GM03348 (cell line): ENCODE measurements at places on chromosomes 11 and 22.

DNA sequence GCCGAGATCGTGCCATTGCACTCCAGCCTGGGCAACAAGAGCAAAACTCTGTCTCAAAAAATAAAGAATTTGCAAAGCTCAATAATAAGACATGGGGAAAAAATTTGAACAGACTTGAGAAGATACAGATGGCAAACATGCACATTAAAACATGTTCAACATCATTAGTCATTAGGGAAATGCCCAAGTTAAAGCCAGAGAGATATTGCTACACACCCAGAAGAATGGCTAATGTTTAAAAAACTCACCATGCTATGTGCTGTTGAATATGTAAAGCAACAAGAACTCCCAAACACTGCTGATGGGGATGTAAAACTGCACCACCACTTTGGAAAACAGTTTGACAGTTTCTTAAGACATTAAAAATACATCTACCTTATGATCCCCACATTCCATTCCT, 12.6 kb downstream of the LRRC75B start:
- peak; percentile 74 for DNase-seq

- DNase-seq: peak; percentile 87
Measured at GRCh38 chr22:45804986-45805325, 133.3 kb downstream of the ATXN10 start.

- DNase-seq: peak; percentile 89
Measured at GRCh38 chr11:8671193-8671612, 11.3 kb downstream of the TRIM66 start.

- no peak for DNase-seq
Measured at GRCh38 chr11:111361052-111361801, 17.8 kb downstream of the POU2AF1 start.

GRCh38 chr11:72821221-72821919, 7.2 kb downstream of the ATG16L2 start:
- no peak for DNase-seq

GRCh38 chr11:10476342-10476741, 21.3 kb downstream of the AMPD3 start:
- DNase-seq: no peak

GRCh38 chr22:23270212-23270733, 90.0 kb downstream of the BCR start:
- DNase-seq: no peak

- DNase-seq: no peak
Measured at GRCh38 chr11:16299390-16299789, 57.0 kb downstream of the SOX6 start.

DNA sequence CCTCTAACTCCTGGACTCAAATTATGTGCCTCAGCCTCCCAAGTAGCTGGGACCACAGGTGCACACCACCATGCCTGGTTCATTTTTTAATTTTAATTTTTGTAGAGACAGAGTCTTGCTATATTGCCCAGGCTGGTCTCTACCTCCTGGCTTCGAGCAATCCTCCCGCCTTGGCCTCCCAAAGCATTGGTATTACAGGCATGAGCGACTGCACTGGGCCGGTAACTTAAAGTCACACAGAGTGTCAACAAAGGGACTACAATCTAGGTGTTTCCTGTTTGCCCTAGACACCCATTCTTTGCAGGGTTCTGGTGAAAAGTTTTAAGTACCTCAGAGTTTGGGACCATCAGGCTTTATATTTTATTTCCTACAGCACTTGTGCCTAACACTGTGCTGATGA, 8.4 kb downstream of the UVRAG start:
- no peak for DNase-seq

DNA sequence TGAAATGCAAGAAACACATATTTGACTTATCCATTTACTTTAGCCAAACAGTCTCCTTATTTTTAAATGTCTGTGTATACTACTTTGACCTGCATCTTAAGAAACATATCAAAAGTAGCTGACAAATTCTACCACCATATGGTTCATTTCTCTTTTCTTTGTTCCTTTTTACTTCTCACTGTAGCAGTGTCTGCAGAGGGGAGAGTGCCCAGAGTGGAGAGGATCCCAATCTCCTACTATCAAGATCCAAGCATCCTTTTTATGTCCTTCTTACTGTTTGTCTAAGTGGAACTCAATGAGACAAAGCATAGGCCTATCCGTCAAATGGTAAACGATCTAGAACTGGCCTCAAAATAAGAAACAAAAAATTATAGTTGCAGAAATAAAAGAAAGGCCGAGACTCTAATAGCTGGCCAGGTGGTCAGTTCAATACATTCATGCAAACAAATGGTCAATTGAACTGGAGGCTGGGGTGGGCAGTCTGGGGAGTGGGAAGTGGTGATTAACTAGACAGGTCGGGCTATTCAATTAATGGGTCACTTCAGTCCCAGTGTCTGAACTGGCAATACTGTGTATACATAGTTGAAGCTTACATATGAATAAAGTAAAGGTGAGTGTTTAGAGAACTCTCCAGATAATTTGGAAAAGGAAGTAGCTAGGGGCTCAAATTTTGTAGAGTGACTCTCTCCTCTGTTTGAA, 149.1 kb downstream of the MAML2 start:
- DNase-seq: no peak

DNA sequence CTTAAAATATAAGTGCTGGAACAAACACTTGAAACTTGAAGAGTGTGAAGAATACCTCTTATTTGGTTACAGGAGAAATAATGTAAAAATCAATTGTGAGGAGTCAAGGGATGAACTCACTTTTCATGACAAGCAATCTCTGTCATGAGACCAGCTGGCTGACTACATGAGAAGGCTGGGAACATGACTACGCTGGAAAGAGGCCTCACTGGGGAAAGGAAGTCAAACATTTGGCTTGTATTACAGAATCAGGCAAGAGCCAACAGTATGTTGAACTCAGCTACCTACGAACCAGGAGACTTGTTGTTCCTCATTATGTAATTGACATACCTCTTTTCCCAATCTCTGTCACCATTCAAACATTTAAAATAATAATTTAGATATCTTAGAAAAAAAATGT, 14.4 kb downstream of the DCDC1 start:
- no peak for DNase-seq

DNA sequence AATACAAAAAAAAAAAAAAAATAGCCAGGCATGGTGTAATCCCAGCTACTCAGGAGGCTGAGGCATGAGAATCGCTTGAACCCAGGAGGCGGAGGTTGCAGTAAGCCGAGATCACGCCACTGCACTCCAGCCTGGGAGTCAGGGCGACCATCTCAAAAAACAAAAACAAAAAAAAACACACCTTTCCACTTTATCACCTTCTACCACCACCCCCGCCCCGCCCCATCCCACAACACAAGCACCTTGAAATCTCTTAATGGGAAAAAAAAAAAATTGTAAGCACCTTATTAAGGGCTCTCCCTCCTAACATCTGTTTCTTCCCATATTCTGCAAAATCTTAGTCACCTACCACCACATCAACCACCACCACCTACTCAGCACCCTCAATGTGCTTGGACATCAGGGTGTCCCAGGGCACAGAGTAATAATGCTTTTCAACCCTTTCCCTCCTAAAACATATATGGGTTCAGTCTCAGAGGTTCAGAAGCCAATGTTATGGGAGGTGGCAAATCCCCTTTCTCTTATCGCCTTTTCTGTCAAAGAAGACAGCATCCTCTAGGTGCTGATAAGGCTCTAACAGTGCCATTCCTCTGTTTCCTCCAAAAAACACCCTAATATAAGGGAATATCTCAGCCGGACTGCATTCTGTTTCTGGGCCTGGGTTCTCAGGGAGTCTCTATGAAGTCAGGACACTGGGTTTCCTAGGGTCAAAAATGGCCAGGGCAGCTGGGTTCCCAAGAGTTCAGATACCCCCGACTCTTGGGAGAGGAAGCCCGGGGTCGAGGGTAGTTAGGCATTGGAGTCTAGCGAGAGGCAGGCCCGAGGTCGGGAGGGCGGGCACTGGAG, 718 bp downstream of the INTS5 start:
- DNase-seq: no peak

GRCh38 chr22:37169947-37170688, 17.9 kb downstream of the C1QTNF6 start:
- DNase-seq: no peak

GRCh38 chr11:87437844-87438223, 400.1 kb downstream of the TMEM135 start:
- DNase-seq: peak; percentile 55

DNA sequence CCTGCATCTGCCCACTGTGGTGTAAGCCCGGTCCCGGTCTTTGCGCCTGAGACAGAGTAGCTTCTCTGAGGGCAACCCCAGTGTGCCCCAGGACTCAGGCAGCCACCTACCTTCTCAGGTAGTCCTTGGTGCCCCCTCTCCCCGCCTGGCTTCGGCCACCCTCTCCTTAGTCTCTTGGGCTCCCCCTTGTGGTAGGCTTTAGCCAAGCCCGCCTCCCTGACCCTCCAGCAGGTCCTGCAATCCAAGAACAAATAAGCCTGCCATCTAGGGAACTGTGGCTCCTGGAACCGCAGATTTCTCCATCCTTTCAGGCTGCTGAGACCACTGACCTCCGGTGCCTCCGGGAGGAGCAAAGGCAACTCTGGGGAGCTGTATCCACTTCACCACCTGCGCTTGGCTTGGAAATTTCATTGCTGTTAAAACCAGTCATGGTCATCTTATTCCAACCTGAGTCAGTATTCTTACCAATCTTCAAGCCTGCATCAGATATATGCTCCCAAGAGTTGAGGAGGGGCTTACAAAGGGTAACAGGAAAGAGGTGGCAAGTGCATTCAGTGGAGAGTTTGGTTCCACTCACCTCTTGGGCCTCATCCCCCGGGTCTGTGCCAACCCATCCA, 52.8 kb upstream of the TENM4 start:
- DNase-seq: peak; percentile 91

GRCh38 chr11:96075532-96075959, 151.6 kb upstream of the MTMR2 start:
- DNase-seq: no peak

- no peak for DNase-seq
Measured at GRCh38 chr22:29163808-29164207, 41.9 kb upstream of the EMID1 start.

GRCh38 chr11:62508336-62509058, 38.1 kb downstream of the AHNAK start:
- peak; percentile 64 for DNase-seq

DNA sequence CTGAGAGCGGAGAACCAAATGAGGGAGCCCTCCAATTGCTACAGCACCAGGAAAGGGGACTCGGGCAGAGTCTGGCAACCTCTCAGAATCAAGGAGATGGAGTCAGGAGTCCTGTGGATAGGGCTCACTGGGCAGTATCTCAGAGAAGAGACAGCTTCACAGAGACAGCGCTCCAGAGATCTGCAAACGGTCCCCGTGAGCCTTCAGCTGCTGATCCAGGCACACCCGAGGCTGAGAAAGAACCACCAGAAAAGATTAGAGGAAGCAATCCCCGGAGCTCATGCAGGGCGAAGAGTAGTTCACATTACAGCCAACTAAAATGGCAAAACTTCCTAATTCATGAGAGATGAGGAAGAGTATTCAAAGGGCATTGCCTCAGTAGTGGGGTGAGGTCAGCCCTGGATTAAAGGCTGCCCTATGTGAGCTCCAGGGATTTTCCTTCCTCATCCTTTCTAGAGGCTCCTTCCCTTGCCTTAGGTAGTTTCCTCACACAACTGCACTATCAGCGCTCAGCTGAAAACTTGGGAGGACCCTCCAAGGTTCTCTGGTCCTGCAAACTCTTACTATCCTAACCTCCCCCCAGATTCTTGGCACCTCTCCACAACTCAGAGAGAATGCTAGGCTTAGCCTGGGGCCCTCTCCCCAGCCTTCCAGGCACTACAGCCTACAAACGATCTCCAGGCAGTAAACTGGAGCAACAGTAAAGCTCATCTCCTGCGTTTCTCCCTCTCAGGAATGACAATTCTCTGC, 23.7 kb downstream of the SCN4B start:
- no peak for DNase-seq

GRCh38 chr11:105641433-105641832, 31.6 kb downstream of the GRIA4 start:
- DNase-seq: no peak

DNA sequence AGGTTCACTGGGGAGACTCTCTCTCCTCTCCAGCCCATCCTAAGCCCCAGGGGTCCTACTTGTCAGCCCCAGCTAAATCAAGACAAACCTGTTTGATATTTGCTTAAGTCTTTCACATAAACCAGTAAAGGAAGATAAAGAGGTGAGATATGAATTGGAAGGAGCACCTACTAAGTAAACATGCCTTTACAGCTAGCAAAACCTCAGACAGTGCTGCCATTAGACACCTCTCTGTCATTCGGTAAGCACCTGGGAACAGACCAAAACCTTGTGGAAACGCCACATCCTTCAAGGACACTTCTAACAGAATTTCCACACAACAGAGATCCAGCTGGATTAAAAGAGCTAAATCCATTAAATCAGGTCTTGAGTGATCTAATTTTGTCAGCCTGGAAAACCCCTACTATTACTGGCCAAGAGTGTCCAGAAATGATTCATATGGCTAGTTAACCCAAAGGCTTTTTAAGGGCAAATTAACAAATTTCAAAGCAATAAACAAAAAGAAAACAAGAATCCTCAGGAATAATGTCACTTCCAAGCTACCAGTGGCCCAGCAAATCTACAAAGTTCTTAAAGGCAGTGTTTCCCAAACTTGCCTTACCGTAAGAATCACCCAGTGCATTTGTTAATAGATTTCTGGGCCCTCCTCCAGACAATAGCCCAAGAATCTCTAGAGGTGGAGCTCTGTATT, 2.4 kb downstream of the VPS37C start:
- peak; percentile 57 for DNase-seq

- no peak for DNase-seq
Measured at GRCh38 chr11:40425168-40425567, 1034.3 kb downstream of the LRRC4C start.

- DNase-seq: no peak
Measured at GRCh38 chr11:117676501-117676900, 120.5 kb downstream of the DSCAML1 start.

DNA sequence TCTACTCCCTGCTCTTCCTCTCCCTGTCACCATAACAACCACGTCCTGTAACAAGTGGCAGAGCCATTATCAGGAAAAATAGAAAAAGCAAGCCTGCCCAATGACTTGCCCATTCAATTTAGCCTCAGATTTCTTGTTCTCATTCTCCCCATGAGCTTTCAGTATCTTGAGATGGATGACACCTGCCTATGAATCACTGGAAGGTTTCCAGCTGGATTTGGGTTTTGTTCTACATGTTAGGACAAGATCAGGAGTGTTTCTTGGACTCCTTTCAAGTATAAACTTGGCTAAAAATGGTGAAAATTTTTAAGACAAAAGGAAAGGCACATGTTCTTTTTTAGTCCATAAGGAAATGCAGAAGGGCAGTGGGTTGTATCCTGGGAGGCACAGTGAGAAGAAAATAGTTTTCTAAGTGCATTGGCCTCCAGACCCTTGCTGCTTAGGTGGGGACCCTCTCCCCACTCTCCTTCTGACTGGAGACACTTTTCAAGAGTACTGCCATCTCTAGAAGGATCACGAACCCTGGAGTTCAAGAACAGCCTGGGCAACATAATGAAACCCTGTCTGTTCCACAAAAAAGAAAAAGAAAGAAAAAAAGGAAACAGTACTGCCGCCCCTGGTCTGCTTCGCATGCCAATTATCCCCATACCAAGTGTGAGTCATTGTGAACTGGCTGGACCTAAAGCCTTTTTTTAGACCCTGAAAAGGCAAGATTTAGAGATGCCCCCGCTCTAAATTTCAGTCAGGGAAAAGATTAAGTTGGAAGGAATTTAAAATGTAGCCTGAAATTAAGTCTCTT, 51.0 kb downstream of the MTNR1B start:
- peak; percentile 46 for DNase-seq
